NCI-H1092 (cell line): ENCODE measurements at places on chromosomes 12 and 14.

- DNase-seq: peak; percentile 14
Measured at GRCh38 chr12:57632073-57632957, 686 bp downstream of the B4GALNT1 start.

DNA sequence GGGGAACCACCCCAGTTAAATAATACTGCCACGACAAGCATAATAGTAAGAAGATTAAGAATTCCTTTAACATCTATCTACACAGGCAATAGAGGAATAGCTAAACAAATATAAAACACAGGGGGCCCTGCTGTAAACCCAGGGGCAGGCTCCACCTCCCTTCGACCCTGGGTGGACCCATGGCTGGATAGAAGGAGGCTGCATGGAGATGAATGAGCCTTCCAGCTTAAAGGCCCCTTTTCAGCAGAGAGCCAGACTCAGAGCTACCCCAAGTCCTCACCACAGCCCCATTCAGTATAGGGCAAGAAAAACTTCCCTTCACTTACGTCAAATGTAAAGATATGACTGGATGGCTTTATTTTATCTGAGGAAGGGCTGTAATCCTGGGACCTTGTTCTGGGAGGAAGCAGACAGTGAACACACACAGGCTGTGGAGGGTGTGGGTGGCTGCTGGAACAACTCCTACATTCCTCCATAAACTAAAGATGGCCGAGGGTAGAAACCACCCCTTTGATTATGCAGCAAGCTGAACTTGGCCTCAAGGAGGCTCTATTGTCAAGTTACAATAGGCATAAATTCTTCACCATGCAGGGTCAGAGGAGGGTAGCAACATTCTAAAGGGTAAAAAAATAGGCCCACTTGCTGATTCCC lies 30.4 kb downstream of the NUAK1 start:
- no peak for DNase-seq

DNA sequence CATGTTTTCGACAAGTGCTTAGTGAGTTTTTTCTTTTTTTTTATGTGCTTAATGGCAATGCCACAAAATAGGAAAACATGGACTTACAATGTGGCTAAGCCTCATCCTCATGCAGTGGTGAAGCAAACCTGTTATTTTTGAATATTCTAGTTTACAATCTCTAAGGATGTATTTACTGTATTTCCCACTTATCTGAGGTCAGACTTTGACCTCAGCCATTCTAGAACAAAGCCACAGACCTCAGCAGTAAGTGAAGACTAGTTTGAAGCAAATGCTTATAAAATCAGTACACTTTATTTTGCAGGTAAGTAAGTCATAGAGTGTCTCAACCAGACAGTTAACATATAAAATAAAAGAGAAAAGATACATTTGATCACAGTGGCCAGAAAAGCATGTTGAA lies 130.1 kb downstream of the CCDC91 start:
- DNase-seq: no peak

- no peak for DNase-seq
Measured at GRCh38 chr14:72454388-72455160, 439.3 kb downstream of the DPF3 start.

DNA sequence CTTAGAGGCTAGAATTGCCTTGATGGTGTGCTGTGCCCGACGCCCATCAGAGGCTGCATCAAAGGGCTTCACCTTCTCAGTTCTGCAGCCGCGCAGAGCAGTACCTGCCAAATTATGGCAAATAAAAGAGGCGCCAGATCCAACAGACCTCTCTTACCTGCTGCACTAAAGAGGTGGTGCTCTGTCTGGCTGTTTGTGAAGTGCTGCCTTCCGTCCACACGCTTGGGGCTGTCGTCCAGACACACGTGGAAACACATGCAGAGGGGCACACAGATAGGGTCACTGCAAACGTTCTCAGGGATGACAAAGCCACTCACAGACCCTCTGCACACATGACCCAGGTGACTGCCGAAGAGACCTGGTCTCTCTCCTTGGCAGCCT lies 617.5 kb downstream of the VRK1 start:
- no peak for DNase-seq

DNA sequence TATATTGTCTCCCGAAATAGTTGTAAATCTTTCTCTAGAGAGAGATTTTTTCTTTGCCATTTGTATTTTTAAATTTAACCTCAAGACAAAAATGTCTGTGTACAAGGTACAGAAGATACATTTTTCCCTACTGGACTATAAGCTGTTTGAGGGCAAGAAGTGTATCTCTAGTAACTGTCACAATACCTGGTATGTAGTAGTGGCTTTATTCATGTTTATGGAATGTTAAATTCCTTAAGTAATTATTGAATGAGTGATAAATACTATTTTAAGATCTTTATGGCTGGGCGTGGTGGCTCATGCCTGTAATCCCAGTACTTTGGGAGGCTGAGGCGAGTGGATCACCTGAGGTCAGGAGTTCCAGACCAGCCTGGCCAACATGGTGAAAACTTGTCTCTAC lies 24.4 kb upstream of the CDK17 start:
- DNase-seq: no peak

- no peak for DNase-seq
Measured at GRCh38 chr12:4153343-4153892, 120.1 kb upstream of the CCND2 start.
